CD4-positive, CD25-positive, alpha-beta regulatory T cell (primary cell): ENCODE measurements at places on chromosomes 5 and 9. TPM values are rescaled to one million over a fixed set of nuclear protein-coding genes. Genes with fewer than 3 reads are reported as not detected.

CD274 gene
- 7.0 TPM for total RNA-seq

DNA sequence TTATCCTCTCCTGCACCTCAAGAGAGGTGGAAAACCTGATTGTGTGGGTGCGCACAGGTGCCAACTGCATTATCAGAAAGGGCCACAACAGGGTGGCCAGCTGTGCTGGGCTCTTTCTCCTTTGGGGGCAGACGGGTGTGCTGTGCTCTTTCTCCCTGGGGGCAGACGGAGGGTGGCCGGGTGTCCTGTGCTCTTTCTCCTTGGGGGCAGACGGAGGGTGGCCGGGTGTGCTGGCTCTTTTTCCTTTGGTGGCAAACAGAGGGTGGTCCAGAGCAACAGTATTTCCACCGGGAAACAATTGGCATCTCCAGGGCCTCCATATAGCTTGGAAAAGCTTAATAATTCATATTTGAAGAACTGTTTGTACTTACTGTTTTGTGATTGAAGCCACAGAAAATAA is 6.8 kb downstream of the LMX1B start:
- no peak overlapping the region for H3K27ac ChIP-seq
- no peaks in the 10 kb centered on the region for H3K36me3 ChIP-seq

COL27A1 gene
- 0.30 TPM for total RNA-seq

G3BP1 gene
- 108 TPM for total RNA-seq

DNA sequence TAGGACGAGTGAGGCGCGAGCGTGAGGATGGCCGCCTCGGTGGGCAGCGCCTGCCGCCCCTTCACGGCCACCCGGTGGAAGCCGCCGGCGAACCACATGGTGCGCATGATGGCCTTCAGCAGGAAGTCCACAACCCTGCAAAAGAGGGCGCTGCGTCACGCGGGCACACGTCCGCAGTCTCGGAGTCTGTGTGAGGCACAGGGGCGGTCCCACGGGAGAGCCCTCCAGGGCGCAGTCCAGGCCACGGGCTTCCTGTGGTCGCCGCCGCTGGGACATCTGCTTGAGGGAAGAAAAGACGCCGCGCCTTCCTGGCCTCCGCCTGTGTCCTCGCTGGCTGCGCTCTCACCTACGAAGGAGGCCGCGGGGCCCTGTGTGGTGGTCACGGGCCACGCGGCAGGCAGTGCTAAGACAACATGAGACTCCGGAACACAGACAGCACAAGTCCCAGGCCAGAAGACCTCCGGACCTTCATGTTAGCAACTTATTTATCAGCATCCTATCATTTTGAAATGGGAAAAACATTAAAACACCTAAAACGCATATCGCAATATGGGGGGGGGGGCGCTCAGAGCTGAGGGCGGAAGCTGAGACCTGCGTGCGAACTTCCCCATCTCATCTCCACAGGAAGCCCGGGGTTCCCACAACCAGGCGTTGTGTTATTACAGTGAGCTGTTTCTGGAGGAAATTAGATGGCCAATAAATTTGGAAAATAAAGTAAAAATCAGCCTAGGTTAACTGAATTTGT is 28.8 kb downstream of the LPCAT1 start:
- peak; percentile 30 for DNase-seq
- H3K36me3 ChIP-seq = peaks cover 17% of the 10 kb centered on the region
- H3K27me3 ChIP-seq = no peaks in the 10 kb centered on the region
- no peak overlapping the region for H3K27ac ChIP-seq
- H3K4me3 ChIP-seq = no peak overlapping the region

GFRA3 gene
- total RNA-seq = not detected

DNA sequence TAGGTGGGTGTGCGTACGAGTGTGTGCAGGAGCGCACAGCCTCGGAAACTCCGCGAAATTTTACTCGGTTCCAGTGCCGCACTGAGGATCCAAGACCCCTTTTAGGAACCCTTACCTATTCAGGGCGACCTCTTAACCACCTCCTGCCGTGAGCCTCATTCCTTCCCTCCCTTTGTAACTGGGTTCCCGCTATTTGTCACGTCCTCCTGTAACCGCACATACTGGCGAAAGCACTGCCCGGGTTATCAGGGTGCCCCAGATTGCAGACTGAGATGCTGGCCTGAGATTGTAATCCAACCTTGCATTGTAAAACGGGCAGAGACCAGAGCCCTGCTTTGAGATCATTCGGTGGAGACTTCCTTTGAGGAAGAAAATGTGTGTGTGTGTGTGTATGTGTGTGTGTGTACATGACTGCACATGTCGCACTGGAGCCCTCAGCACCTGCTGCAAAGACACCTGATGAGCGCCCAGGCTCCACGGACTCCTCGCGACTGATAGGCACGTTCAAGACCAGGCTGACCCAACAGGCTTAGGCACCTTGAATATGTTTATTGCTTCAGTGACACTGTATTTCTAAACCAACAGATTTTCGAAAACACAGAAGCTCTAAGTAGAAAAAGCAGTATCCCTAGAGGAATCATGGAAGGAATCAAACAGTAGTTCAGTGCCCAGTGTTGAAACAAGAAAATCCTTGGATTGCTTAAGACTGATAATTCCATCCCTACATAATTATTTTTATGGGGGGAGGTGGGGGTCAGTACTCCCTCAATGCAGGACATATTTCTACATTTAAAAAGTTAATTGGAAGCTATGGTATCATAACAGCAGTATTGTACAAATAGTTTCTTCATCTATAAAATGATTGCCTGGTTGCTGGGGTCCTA is 86.5 kb upstream of the TNFAIP8 start:
- peaks cover 49% of the 10 kb centered on the region for H3K4me1 ChIP-seq
- no peaks in the 10 kb centered on the region for H3K36me3 ChIP-seq
- H3K27ac ChIP-seq = peak overlapping the region; percentile 88
- H3K27me3 ChIP-seq = no peaks in the 10 kb centered on the region
- DNase-seq = peak; percentile 45

GRCh38 chr9:96660692-96661248 is 5.7 kb upstream of the PRXL2C start:
- no peak for DNase-seq
- no peaks in the 10 kb centered on the region for H3K36me3 ChIP-seq
- H3K4me3 ChIP-seq = no peak overlapping the region
- H3K27ac ChIP-seq = no peak overlapping the region

CKMT2 gene
- not detected for total RNA-seq

- peaks cover 8% of the 10 kb centered on the region for H3K36me3 ChIP-seq
- no peaks in the 10 kb centered on the region for H3K4me1 ChIP-seq
- no peak overlapping the region for H3K4me3 ChIP-seq
- no peaks in the 10 kb centered on the region for H3K27me3 ChIP-seq
Observed at GRCh38 chr9:36064448-36065037, 27.8 kb downstream of the RECK start.

DNA sequence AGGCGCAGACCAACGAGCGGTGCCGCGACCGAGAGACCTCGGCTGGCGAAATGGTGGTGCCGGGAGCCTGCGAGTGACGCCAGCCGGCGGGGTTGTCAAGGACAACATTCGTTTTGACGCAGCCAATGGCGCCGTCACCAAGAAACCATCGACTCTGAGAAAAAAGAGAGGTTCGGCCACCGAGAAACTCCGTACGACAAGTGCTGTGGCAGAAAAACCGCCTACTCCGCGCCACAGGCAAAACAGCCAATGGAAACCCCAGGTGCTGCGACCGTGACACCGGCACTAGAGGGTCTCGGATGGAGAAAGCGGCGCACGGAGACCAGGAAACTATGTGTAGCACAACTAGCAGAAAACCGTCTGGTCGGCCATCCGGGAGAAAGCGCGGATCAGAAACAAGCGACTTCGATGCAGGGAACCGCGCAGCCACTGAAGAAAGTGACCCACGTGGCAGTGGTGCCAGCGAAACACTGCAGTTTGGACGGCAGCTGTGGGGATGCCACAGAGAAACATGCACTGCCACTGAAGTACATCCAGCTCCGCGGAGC is 88.8 kb downstream of the ANXA2R start:
- H3K4me3 ChIP-seq = peak overlapping the region; percentile 89
- no peaks in the 10 kb centered on the region for H3K27me3 ChIP-seq
- peaks cover 38% of the 10 kb centered on the region for H3K4me1 ChIP-seq
- peak overlapping the region; percentile 99 for H3K27ac ChIP-seq
- peak; percentile 87 for DNase-seq

GRCh38 chr5:91214571-91214970 is 168.5 kb downstream of the ARRDC3 start:
- no peaks in the 10 kb centered on the region for H3K36me3 ChIP-seq

DNA sequence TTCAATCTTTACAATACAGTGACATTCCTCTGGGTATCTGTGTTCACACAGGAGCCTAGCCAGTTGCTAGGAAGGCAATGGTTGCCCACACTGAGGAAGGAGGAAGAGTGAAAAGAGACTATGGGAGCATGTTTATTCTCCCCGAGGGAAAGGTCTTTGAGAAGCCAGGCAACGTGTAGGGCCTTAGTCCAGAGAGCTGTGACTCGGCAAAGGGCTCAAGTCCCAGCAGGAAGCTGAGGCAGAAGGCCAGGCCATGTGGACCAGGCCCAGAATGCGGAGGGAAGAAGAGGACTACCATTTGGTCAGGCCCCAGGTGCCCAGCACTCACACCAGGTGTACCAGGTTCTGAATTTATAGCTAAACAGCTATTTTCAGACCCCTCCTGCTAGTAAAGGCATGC is 136.6 kb upstream of the DMAC1 start:
- peak overlapping the region; percentile 66 for H3K27ac ChIP-seq
- DNase-seq = no peak
- H3K4me3 ChIP-seq = peak overlapping the region; percentile 68

GRCh38 chr5:87030699-87031098 is 237.0 kb upstream of the RASA1 start:
- no peaks in the 10 kb centered on the region for H3K36me3 ChIP-seq
- no peaks in the 10 kb centered on the region for H3K4me1 ChIP-seq

PCDHA9 gene
- total RNA-seq = not detected

TMEM203 gene
- 20.7 TPM for total RNA-seq

TAF11L3 gene
- not detected for total RNA-seq

DNA sequence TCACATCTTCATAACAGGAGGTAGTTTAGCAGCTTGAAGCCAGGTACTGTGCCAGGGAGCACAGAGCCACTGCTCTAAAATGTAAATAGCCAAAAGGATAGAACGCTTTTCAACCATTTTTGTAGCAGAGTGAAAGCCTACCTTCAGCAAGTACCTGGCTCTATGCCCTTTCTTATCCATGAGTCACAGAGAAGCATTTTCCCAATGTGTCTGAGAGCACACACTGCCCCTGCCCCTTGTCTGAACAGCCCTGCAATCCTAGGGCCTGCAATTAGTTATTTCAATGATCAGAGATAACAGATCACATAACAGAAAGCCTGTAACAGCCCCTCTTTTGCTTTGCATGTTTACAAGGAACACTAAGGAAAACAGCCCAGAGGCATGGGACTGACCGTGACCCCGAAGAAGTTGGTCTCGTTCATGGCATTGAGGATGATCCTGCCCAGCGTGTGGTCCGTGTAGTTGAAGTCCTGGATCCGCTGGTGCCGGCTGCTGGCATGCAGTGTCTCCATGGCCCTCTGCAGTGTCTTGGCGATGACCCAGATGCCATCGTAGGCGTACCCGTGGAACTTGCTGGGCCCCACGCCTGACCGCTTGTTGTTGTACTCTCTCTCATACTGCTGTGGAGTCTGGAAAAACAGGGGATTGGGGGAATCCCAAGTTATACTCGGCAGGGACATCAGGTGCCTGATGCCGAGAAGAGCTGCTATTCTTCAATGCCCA is 198.3 kb upstream of the TBC1D2 start:
- DNase-seq = no peak
- no peaks in the 10 kb centered on the region for H3K4me1 ChIP-seq

DNA sequence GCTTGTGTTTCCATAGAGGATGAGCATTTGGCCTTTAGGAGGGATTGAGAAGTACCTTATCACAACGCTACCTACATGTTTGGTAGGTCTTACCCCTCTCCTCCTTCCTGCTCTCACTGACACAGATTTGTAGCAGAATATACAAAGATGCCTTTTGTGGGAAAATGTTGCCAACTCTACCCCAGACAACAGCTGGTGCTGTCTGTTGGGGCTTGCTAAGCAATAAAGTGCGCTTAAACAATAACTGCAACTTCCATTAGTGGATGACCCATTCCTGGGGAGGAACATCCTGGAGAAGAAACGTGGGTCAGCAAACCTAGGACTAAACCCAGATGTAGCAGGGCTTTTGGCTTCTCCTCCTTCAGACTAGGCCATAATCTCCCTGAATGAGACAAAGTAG is 174.3 kb downstream of the EFNA5 start:
- H3K36me3 ChIP-seq = no peaks in the 10 kb centered on the region
- no peaks in the 10 kb centered on the region for H3K4me1 ChIP-seq
- H3K27me3 ChIP-seq = no peaks in the 10 kb centered on the region

DNA sequence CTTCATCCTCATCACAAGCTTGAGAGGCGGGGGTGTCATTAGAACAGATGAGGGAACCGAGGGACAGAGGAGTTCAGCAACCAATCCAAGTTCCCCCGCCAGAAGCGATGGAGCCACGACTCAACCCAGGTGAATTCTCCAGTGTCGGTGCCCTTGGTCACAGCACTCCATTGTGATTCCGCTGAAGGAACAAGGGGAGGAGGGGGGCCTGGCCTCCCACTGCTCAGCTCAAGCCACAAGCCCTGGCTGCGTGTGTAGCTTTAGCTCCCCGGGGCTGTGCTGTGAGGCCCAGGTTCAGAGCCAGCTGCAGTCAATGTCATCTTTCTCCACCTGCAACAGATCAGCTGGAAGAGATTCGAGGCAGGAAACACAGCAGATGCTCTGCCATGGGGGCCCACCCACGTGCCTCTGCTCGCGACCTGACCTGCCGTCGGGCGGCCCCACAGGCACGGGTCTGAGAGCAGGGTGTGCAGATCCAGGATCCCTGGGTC is 72.6 kb downstream of the GTF3C4 start:
- H3K36me3 ChIP-seq = no peaks in the 10 kb centered on the region
- H3K4me1 ChIP-seq = no peaks in the 10 kb centered on the region
- peaks cover 13% of the 10 kb centered on the region for H3K27me3 ChIP-seq
- H3K27ac ChIP-seq = no peak overlapping the region

PRR7 gene
- 21.8 TPM for total RNA-seq

CAPSL gene
- total RNA-seq = not detected

DNA sequence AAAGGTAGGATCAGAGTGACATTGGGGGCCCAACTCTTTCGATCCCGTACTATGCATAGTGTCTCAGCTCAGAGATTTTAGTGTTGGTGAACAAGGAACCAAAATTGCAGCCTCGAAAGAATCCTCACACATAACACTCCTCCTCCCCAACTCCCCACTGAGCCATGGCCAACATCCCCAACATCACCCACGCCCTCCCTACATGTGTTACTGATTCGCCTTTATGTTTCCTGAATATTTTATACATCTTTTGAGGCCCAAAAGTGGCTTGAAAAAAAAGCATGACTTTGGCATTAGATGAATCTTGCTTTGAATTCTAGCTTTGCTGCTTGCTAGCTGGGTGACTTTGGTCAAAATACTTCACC is 45.2 kb downstream of the PLAC8L1 start:
- no peak overlapping the region for H3K27ac ChIP-seq
- no peaks in the 10 kb centered on the region for H3K4me1 ChIP-seq
- H3K4me3 ChIP-seq = no peak overlapping the region
- no peak for DNase-seq
- H3K27me3 ChIP-seq = peaks cover 1% of the 10 kb centered on the region
- H3K36me3 ChIP-seq = no peaks in the 10 kb centered on the region

OLFML2A gene
- not detected for total RNA-seq

DNA sequence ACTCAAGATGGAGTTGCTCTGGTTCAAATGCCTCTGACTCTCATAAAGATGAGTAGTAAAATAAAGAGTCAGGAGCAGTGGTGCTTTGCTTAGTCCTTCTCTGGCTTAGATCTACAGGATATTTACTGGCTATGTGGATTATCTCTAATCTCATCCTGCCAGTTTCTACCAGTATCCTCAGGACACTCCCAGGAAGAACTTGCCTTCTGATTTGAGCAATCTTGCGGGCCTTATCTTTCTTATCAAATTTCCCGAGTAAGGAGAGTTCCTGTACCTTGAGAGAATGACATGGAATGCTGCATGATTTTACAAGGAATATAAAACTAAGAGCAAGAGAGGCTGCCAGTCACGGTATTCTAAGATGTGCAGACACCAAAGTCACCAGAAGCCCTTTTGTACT is 364.0 kb downstream of the ARHGEF28 start:
- H3K4me3 ChIP-seq = no peak overlapping the region
- no peaks in the 10 kb centered on the region for H3K27me3 ChIP-seq
- DNase-seq = no peak
- no peaks in the 10 kb centered on the region for H3K36me3 ChIP-seq
- H3K27ac ChIP-seq = no peak overlapping the region
